ENCODE measurements at places on chromosomes 12 and 14.

GRCh38 chr12:116244001-116244400, 33.5 kb downstream of the MED13L start:
- no peak for DNase-seq

GRCh38 chr14:62436261-62436660, 609.0 kb downstream of the KCNH5 start:
- no peak for DNase-seq

GRCh38 chr12:107681836-107682820, 3.5 kb upstream of the PWP1 start:
- DNase-seq, result no peak

GRCh38 chr12:120610560-120610959, 29.4 kb upstream of the POP5 start:
- DNase-seq, result no peak

- DNase-seq, result no peak
Measured at GRCh38 chr14:89626233-89626806, 209.3 kb upstream of the FOXN3 start.

DNA sequence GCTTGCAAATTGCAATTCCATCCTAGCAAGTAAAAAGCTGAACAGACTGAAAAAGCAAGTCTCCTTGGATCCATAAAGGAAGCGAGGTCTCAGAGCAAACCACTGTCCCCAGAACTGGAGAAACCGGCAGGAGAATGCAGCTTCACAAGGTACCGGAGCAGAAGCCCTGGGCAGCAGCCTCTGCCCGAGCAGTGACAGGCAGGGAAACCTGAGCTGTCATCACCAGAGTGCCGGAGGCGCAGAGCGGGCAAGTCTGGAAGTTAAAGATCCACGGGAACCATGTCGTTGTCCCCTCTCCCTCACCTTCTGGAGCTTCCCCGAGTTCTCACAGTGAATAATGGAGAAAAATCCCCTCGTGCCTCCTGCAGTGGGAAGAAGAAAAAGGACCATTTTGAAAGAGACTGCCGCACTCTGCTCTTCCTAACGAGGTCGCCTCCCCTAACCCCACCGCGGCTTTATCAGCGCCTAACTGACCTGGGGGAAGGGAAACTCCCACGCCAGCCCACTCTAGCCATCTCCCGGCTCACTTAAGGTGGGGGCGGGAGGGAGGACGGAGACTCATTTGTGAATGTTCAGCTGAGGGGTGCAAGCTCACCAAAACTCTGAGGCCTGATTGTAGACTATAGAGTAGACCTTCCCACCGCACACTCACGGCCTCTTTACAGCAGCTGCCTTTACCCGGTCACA, 27.8 kb downstream of the FBXL14 start:
- peak; percentile 45 for DNase-seq

- no peak for DNase-seq
Measured at GRCh38 chr12:97716356-97716755, 253.8 kb downstream of the RMST start.

GRCh38 chr12:123840765-123841425, 78.8 kb downstream of the DNAH10 start:
- DNase-seq, result no peak

DNA sequence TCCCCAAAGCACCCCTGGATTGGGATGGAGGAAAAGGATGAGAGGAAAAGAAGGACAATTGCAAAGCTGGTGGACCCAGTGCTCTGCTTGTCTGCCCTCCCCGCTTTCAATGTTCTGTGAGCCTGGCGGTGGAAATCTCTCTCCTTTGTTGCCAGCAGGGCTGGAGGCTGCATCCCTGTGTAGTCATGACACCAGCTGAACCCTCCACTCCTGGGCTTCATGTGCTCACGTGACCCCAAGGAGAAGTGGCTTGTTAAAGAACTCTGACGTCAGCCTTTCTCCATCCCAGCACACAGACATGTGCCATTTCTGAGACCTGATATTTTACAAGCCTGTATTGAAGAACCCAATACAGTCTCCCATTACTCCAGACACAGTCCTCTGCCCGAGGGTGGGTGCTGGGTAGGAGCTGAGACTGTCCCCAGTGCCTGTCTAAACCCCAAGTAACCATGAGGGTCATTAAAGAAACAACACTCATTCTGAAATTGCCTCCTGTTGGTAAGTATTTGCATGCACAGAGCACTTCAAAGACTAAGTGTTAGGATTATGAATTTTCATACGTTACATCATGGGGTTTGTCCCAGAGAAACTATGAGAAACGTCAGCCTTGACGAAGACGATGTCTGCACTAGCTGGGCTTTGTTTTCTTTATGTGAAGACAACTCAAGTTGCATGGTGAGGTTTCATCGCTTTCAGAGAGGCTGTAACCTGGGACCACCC, 21.7 kb downstream of the GALNT16 start:
- DNase-seq, result peak; percentile 52

- no peak for DNase-seq
Measured at GRCh38 chr12:67590149-67590790, 58.3 kb upstream of the DYRK2 start.

DNA sequence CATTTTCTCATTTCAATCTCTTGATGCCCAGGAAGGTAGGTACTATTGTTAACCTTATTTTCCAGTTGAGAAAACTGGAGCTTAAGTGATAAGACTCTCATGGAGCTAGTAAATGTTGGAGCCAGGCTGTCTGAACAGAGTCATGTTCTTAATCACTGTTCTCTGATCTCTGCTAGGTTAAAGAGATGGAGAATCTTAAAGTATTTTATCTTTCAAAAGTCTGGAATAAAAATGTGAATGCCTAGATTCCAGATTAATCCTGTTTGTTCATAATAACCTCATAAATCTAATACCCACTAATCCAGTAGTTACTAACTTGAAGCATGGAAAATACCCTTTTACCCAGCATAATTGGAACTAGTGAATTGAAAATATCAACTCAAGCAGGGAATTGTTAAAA, 341.0 kb upstream of the RGS6 start:
- DNase-seq, result no peak

DNA sequence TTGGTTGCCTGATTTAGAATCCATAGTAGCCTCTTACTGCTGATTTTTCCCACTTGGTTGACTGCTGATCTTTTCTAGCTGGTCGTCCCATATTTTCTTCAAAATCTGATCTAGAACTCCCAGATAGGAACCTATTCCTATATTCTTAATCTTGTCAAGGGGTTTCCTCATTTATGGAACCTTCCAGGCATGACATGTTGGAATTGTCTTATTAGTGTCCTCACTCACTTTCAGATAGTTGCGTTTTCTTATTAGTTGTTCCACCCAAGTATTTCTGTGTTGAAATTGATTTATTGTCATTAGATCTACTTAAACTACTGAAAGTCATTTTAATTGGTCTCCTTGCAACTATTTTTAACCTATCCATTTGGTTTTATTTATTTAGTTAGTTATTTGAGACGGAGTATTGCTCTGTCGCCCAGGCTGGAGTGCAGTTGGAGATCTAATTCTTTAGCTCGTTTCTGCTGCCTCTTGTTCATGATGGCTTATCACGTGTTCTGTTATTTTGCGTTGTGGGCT, 25.0 kb downstream of the KTN1 start:
- no peak for DNase-seq

DNA sequence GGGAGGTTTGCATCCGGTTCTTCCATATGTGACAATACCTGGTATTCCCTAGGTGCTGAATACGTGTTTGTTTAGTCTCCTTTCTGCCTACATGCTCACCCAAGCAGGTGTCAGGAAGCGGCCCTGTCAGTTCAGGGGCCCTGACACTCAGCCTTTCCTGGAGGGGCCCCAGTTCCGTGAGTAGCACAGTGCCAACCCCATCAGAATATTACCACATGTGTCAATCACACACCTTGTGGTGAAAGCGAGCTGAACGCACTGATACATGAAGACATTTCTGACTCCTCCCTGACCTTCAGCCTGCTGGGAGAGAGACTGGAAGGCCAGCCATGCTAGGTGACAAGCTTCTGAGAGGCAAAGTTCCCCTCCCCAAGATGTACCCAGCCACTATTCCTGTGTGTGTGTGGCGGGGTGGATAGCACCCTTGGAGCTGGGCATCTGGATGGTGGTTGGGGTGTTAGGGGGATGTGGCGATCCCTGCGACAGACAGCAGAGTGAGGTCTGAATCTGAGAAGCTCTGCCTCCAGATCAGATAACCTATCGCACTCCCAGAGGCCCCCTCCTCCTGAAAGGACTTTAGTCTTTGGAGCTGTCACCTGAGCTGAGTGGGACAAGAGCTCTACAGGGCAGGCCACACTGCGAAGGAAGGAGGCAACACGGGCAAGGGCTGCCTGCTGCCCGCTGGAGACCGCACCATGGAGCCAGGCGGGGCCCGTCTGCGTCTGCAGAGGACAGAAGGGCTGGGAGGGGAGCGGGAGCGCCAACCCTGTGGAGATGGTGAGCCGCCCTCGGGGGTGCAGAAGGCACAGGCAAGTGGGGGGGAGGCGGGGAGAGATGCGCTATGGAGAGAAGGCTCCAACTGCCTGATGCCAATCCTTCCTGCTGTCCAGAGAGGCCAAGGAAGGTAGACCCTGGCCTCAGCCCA, at the start of gene SOAT2:
Gene SOAT2 (plus strand): TSS at position 604 of the 925 bp plus-strand sequence. CDS start 92 bp downstream, at position 696.
- DNase-seq, result no peak

DNA sequence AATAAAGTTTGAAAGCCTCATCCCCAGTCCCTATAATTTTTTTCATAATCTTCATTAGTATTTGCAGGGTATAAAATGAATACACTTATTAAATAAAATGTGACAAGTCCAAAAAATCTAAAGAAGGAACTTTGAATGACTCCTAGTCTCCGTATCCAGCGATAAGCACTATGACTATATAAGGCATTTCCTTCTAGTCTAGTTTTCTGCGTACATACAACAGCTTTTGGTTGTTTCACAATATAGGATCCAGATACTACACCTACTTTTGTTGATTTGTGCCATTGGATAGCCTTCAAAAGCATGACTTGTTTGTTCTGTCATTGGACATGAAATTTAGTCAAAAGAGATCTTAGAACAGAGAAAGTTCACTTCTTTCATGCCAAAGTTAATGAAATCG, 133.3 kb upstream of the PWP1 start:
- DNase-seq, result no peak

DNA sequence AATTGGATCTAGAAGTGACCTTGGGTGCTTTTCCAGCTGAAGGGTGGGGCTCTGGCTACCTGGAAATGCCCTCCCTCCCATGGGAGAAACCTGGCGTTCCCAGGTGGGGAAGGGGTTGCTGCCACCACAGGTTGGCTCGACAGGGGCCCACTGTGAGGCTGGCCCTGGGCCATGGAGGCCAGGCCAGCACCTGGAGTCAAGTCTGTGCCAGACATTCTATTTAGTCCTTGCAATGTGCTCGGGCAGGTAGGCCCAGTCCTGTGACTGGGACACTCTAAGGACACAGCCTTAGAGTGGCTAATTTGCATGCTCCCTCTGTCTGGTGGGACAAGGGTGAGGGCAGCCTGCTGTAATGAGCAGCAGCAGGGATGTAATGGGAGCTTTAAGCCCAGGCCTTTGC, 11.9 kb downstream of the VRTN start:
- DNase-seq, result no peak

DNA sequence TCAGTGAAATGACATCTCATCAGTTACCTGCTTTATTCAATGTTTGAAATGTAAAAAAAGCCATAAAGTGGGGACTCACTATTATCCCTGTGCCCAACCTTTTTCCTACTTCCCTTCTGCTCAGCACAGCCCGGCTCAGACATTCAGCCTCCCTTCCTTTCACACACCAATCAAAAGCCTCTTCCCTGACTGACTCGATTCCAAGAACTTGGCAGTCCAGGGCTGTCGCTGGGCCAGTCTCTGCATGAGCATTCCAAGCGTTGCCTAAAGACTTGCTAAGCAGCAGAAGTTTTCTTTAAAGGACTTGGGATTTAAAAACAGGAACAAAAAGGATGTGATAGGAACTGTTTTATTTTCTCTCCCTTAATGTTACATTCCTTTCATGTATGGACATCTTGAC, 22.7 kb downstream of the ITPR2 start:
- DNase-seq, result peak; percentile 42

GRCh38 chr12:52244615-52244994, 11.6 kb downstream of the KRT7 start:
- DNase-seq, result no peak

DNA sequence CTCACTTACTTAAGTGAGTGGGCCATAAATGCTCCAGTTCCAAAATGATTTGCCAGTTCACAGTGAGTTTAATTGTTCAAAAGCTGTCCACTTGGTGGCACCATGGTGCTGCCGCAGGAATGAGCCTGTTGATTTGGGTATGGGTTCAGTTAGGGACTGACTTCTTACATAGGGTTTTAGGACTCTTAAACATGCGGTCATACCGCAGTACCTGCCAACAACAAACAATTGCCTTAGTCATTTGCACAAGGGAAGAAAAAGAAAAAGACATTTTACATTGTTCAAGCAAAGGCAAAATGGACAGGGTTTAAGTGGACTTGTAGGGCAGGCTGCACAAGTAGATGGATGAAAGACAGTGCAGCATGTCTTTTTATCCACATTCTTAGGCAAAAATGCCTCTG, 80.0 kb upstream of the DBX2 start:
- DNase-seq, result peak; percentile 83

- peak; percentile 40 for DNase-seq
Measured at GRCh38 chr12:6233121-6233971, 33.1 kb downstream of the CD9 start.

- DNase-seq, result no peak
Measured at GRCh38 chr12:82242729-82243128, 115.5 kb downstream of the CCDC59 start.

DNA sequence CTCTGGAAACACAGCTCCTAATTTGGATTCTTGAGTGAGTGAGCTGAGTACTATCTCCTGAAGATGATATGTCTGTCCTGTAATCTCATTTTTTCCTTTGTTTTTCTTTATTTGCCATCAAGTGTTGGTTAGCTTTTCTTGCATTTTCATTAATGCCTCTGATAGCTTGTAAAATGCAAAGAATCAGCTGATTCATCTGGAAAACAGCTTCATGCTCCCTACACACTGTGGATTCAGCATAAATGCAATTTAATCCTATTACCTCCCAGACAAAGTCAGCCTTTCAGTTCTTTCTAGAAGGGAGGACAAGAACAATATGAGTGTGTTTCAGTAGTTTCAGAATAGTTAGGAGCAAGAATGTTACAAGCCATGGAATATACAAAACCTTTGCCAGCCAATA, 79.4 kb downstream of the DACT1 start:
- DNase-seq, result no peak

GRCh38 chr12:112176321-112177010, 51.1 kb downstream of the TRAFD1 start:
- no peak for DNase-seq

- DNase-seq, result peak; percentile 82
Measured at GRCh38 chr12:116434155-116435011, 124.8 kb upstream of the MAP1LC3B2 start.

DNA sequence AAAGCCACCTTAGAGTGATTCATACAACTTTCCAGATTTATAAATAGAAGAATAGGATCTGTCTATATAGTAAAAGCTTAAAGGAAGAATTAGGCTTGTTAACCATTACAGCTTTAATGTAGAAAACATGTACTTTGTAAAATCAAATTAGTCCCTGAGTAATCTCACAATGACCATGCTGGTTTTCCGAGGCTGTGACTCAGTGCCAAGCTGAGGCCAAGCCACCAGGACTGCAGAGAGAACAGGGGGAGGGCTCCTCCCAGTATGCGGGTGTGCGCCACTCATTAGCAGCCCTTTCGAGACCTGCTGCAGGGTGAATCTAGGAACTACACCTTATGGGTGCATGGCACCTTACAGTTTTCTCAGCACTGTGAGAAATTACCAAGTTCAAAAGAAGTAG, 167.0 kb downstream of the EFCAB11 start:
- DNase-seq, result no peak

GRCh38 chr14:105890474-105891220, 364.3 kb downstream of the TMEM121 start:
- no peak for DNase-seq

Data from eye (tissue), 1 donor.